ENCODE measurements at places on chromosomes 4 and X.

GRCh38 chrX:16103625-16104024 lies 19.7 kb upstream of the GRPR start:
- no peak for DNase-seq

DNA sequence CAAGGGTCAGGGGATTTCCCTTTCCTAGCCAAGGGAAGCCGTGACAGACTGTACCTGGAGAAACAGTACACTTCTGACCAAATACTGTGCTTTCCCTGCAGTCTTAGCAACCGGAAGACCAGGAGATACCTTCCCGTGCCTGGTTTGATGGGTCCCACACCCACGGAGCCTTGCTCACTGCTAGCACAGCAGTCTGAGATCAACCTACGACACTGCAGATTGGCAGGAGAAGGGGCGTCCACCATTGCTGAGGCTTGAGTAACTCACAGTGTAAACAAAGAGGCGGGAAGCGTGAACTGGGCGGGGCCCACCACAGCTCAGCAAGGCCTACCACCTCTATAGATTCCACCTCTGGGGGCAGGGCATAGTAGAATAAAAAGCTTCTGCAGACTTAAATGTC lies 48.7 kb upstream of the SRD5A3 start:
- DNase-seq, result no peak

DNA sequence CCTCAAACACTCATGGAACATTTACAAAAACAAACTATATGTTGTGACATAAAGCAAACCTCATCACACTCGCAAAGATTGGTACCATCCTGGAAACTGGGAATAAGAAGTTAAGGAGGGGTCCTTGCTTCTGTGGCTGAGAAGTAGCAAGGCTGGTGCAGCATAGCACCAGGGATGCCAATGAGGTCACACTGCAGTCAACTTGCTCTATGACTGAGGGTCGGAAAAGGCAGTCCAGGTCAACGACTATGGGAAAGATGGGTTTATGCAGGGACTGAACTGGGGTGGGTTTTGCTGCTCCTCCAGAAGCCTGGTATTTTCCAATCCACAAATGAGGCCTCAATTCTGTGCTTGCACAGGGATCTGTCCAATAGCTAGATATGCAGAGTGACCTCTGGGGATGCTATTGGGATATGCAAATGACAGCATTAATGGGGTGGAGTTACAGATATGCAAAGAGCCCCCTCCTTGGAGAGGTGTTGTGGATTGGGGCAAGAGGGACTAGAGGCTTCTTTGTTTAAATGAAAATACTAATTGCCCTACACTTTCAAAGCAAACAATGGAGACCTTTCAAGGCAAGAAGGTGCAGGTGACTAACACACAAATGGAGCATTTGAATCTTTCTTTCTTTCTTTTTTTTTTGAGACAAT lies 7.2 kb upstream of the IL13RA1 start:
- DNase-seq, result no peak

DNA sequence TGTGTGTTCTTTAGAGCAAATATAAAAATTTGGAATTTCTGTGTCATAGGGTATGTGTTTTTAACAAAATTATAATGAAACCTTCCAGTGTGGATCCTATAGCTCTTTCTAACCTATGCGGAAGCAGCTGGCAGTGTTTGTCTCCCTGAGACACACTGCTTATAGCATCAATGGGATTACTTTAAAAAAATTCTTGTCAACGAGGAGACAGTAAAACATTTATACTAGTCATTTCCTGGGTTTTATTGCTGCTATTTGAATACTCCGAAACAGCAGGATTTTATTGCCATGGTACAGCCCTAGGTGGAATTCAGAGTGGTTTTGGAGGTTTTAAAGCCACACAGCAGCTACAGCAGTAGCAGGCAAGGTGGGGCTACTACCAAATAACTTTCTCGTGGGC lies 145.1 kb upstream of the IL1RAPL2 start:
- no peak for DNase-seq

- no peak for DNase-seq
These were observed 160.8 kb downstream of the FBXO8 start for GRCh38 chr4:174122705-174123104.

- DNase-seq, result no peak
These were observed 368.5 kb upstream of the GRID2 start for GRCh38 chr4:91935217-91935616.

GRCh38 chr4:122700178-122700725 lies 32.3 kb upstream of the BBS12 start:
- DNase-seq, result no peak

GRCh38 chr4:8274765-8275547 lies 5.4 kb downstream of the HTRA3 start:
- DNase-seq, result peak; percentile 52
